ENCODE measurements at places on chromosomes 1 and 21.

- DNase-seq: no peak
Measured at GRCh38 chr21:27590271-27590670, 623.4 kb upstream of the ADAMTS5 start.

- no peak for DNase-seq
Measured at GRCh38 chr1:154619181-154619948, 11.4 kb upstream of the ADAR start.

GRCh38 chr1:13597166-13597565, 13.5 kb downstream of the PDPN start:
- DNase-seq: no peak

DNA sequence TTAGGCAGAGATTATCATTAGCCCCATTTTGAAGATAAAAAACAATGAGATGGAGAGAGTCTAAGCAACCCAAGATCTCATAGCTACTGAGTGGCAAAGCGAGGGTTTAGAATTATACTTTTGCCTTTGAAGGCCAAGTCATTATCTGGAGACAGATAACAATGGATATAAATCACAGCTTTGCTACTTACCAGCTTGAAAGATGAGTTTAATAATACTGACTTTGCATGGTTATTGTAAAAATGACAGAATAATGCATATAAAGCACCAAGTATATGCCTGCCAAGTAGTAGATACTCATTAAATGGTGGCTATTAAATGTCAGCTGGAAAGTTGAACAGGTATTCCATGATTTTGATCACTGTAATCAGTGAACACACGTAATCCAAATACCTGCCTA, 241.6 kb upstream of the SGIP1 start:
- no peak for DNase-seq

DNA sequence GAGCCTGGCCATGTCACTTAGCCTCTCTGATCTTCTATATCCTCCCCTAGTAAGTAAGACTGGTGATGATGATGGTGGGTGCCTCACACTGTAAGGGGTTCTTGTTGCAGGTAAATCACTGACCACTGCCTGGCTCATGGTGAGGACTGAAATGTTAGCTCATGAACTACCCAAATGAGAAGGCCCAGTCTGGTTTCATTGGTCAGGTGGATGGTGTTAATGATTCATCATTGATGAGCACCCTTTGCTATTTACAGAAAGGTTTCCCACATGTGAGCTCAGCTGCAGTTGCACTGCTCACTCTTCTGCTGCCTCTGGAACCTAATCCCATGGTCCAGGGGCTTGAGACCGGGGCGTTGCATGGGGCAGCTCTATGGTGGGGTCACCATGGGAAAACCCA, 417.7 kb downstream of the PRDM2 start:
- no peak for DNase-seq

DNA sequence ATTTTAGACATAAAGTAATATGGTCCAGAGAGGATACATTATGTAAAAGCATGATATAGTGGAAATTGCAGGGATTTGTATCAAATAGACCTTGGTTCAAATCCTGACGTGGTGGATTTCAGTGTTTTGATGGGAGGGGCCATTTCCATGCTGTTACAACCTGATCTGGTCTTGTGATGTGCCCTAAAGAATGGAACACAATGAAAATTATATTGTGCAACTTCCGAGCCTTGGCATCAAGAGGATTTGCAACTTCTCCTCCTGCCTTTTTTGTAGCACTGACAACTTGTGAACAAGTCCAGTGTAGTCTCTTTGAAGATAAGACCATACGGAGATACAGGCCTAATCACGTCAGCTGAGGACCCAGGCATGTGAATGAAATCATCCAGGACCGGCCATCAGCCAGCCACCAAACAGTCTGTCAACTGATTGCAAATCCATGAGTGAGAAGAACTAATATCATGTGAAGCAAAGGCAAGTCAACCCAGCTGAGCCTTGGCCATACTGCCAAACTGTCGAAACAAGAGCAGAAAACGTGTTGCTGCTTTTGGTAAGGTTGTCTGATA, 412.1 kb downstream of the DPYD start:
- DNase-seq: no peak

GRCh38 chr1:101363891-101364318, 127.1 kb downstream of the S1PR1 start:
- DNase-seq: no peak

GRCh38 chr1:219927956-219928790, at the start of gene SLC30A10:
TSS of gene SLC30A10 (minus strand) at chr1:219928557. CDS start at chr1:219928440, 117 bp downstream.
- DNase-seq: peak; percentile 8

All from activated CD4-positive, alpha-beta T cell treated with anti-CD3 and anti-CD28 coated beads, Interleukin-2, Interleukin-6, amounts not matched to agents 100 ng/mL and 50 ng/mL, durations not matched to agents 16 hours and 8 hours (primary cell).